Mammary epithelial cell (primary cell): ENCODE measurements at places on chromosomes 11 and 22.
A peak's percentile ranks its signal among the peaks of the same experiment; 100 is the strongest.

GRCh38 chr22:48783821-48784266 lies 1043.8 kb downstream of the BRD1 start:
- no peak for DNase-seq

GRCh38 chr11:11028017-11028692 lies 170.3 kb upstream of the ZBED5 start:
- peak; percentile 50 for DNase-seq

DNA sequence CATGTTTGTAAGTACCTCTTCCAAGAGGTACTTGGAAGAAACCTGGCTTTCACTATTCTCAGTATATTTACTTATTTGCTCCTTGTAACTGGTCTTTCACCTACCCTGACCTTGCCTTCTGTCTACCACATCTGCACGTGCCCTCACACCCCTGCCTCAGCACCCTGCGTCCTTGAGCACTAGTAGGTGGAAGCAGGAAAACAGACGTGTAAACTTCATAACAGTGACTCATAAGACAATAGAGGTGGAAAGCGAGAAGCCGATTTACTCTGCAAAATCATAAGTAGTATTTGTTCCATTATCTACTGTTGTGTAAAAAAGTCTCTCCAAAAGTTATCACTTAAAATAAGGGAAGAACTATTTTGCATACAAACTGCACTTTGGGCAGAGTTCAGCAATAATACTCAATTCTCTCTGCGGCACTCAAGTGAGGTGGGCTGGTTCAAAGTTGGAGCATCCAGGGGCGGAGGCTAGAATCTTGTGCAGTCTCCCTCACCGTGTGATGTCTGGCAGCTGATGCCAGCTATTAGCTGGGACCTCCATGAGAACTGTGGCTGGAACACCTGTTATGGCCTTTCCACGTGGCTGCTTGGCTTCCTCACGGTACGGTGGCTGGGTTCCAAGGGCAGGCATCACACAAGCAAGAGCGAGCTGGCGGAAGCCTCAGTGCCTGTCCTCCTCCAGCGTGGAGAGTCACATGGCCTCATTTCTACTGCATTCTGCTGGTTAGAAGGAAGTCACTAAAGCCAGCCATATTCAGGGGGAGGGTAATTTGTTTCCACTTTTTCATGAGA lies 30.4 kb downstream of the PACS1 start:
- DNase-seq: no peak

- DNase-seq: peak; percentile 8
Observed at GRCh38 chr11:105189581-105189980, 50.0 kb upstream of the CARD18 start.
